ENCODE measurements at places on chromosomes 4 and X.

GRCh38 chr4:88897180-88897579 is 159.8 kb downstream of the FAM13A start:
- DNase-seq, result no peak

DNA sequence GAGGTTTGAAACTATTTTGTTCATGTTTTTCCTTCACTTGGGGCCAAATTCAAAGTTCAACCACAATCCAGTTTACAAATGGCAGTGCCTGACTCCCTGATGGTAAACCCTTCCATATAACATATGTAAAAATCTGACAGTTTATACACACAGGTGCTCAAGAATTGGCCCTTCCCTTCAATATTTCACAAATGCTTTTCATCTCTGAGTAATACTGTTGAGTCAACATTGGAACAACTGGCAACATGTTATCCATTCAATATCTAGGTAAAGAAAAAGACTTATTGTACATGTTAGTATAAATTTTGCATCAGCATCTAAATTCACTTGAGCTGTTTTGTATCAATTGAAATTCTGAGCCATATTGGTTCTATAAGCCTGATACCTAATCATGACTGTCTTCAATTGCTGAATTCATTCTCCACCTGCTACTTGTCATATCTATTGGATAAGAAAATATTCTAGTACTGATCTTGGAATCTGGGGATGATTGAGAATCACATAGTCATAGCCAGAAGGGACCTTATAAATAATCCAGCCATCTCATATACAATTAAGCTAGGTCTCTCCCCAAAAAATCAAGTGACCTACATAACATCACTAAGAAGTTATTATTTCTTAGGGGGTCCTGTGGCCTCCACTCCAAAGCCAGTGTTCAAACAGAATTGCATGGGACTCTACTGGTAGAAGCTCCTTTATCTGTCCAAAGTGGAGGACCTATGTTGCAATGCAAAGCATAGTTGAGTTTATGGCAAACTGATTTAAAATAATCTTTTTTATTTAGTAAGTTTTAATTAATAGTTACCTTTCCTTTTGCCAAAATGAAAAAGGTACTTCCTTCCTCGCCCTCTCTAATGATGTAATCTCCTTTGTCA is 61.9 kb downstream of the PRKG2 start:
- DNase-seq, result no peak

DNA sequence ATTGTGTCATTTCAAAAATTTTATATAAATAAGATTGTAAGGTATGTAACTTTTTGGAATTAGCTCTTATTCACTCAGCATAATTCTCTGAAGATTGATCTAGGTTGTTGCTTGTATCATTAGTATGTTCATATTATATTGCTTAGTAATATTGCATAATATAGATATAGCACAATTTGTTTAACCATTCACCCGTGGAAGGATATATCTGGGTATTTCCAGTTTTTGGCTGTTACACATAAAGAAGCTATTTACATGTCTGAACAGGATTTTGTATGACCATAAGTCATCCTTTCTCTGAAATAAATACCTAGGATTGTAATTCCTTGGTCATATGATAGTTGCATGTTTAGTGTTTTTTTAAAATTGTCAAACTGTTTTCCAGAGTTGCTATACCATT is 82.5 kb downstream of the CPEB2 start:
- no peak for DNase-seq

DNA sequence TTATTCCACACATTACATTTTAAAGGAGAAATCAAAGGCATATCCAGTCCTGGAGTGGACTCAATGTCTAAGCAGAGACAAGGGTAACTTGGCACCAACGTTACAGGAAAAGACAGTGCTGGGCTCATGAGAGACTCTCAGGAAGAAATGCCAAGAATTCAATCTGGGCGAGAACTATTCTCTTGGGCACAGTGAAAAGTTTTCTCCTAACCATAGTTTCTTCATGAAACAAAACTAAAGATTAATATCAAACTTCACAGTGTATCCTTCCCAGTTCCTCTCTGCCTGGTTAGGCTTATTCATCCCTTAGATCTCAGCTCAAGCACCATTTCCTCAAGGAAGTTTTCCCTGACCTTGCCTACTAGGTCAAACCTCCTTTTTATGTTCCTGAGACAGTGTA is 109.4 kb upstream of the TLL1 start:
- DNase-seq, result no peak

DNA sequence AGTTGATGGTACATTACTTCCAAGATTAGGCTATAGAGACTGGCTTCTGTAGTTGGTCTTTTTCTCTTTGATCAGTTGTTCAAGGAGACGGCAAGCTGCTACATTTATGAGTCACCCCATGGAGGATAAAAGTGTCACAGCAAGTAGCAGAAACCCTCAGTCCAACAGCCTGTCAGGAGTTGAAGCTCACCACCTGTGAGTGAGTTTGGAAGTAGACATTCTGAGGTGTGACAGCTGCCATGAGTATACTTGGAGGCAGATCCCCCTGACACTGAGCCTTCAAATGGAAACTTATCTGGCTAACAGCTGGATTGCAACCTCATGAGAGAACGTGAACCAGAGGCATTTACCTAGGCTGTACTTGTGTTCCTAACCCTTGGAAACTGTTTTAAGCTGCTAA is 68.0 kb downstream of the CCNG2 start:
- DNase-seq, result no peak

DNA sequence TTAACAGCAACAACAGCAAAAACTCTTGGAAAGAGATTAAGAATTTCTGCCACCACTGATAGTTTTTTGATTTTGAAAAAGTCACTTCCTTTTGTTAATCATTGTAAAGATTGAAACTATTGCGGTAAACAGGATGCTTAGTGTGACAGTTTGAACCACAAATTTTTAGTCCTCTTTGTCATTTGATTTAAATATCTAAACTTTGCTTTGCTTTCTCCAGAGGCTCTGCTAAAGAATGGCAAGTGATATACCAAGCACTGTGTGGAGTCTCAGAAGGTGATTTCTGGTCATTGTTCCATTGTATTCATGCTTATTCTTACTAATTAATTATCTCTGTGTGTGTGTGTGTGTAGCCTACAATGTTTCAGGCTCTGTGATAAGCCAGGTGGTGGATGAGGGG is 155.6 kb downstream of the BMPR1B start:
- DNase-seq, result no peak

DNA sequence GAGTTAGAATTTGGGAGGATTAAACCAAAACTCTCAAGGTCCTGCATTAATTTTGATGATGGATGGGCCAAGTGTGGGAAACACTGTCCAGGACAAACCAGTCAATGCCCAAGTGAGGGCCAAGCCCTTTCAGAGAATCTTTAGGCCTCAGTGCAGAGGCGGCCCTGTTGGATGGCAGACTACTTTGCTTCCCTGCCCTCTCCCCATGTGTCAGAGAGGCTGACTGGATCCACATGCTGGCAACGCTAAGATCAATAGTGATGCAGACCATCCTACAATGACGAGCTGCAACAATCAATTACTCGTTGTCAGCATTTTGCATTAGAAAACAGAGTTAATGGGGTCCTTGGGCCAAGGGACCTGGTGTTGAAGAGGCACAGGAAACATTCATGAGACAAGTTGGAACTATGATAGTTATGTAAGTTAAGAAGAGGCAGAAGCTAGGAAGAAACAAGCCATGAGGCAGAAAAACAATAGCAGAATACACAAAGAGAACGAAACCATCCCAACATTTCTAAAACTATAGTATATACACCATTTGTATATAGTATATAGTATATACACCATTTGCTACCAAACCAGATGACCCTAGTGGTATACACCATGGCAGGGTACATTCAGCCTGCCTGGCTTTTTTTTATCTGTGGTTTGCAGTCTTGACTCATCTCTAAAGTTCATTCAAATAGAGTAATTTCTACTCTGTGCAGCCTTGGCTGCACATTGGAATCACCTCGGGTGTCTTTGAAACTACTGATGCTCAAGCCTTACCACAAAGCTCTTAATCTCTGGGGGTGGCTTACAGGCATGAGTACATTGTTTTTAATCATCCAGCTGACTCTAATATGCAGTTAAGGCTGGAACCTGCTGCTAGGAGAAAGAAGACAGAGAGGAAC is 147.7 kb upstream of the GYPA start:
- DNase-seq, result no peak

DNA sequence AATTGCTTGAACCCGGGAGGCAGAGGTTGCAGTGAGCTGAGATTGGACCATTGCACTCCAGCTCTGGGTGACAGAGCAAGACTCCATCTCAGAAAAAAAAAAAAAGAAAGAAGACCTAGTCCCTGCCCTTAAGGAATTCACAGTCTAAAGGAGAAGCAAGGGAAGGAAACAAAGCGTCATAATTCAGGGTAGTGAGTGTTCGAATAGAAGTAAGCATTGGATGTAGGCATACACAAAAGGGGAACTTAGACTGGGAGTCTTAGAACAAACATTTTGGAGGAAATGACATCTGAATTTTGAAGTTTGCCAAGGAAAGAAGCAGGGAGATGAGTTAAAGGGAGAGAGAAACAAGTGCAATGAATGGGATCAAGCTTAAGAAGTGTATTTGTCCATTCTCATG is 32.4 kb downstream of the PPM1K start:
- DNase-seq, result no peak

DNA sequence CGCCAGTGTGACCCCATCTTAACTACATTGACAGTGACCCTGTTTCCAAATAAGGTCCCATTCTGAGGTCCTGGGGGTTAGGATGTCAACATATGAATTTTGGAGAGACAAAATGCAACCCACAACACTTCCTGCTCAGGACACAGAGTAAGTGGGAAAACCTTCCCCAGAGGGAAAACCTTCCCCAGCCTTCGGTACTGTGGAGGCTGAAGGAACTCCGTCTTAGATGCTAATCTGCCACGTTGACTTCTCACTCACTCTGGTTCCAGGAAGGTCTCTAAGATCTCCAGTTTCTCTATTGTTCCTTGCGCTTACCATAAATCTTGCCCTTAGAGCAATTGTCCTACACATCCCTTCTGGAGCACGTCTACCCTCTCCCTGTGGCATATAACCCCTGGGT is 29.7 kb upstream of the HMX1 start:
- no peak for DNase-seq

DNA sequence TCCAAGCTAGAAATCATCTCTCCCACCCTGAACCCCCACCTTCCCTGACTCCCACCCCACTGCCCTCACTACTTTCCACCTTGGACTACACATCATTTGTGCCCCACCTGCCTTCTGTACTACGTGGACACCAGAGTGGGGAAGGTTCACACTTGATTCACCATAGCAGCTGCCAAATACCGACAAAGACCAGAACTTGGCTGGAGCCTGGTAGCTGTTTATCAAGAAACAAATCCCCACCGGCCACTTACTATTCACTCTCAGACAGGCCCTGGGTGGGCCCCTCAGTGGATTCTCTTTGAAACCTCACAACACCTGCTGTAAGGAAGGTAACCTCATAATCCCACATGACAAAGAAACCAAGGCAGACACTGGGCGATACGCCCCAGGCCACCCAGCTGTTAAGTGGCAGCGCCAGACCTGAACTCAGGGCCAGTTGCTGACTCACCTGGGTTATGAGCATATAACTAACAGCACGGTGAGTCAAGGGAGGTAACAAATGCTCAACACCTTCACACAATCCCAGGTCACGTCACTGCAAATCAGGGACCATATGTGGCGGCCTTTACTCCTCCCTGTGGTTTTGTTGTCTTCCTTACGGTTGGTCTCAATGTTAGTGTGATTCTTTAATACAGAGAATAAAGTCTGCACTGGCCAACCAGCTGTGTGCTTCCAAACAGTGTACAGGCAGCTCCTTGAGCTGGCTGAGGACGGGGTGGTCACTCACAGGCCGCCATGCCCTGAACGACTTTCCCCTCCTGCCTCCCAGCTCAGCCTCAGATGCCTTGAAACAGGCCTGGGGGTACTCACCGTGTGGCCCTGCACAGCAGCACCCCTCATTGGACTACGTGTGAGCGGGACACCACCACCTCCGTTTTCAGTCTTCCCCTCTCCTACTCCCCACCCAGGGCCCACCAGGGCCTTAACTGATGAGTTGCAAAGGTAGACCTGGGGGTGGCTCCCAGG is 7.5 kb downstream of the WDR1 start:
- peak; percentile 20 for DNase-seq

DNA sequence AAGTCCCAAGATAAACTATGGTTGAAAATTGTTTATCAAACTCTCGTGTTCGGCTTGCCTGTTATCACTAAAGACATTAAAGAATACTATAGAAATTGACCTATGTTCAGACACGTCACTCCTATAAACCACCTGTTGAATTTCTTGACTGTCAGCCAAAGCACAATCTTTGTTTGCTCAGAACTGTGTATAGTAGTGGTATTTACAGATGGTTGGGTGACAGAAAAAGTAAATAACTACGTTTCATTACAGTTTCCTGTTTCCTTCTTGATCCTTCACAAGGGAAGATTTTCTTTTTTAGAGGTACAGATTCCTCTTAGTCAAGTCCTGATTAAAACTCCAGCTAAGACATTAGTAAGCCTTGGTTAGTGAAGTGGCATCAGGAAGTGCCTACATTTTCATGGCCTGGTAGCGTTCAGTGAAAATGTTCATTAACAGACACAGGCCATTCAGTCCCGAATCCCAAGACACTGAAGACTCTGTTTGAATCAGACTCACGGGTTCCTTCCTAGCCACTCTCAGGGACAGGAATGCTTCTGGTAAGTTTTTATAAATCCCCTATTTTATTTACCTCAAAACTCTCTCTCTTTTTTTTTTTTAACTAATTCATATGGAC is at the start of gene SMIM31:
TSS of gene SMIM31 (plus strand) at position 259 of the 616 bp plus-strand sequence. CDS start 16,313 bp downstream, outside the sequence.
- DNase-seq, result no peak

DNA sequence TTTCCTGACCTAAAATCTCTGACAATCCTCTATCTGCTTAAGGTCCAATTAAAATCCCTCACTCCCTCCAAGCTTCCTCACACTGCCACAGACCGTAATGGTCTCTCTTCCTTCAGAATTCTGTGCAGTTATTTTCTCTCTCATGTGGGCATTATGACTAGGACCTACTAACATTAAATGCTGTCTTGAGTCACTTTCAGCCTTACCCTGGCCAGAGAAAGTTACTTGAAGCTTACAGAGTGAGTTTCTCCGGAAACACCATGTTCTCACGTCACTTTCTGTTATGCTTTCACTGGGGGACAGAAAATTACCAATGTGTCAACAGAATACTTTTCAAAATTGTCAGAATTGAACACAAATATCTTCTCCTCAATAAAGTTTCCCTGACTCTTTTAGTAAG is 271.8 kb downstream of the INPP4B start:
- no peak for DNase-seq

GRCh38 chr4:6957994-6958393 is 48.4 kb downstream of the TBC1D14 start:
- DNase-seq, result no peak

- no peak for DNase-seq
Measured at GRCh38 chr4:67130411-67130810, 414.9 kb downstream of the CENPC start.

- no peak for DNase-seq
Measured at GRCh38 chrX:119529345-119530276, 35.6 kb downstream of the STEEP1 start.

- no peak for DNase-seq
Measured at GRCh38 chr4:75169427-75169826, 236.5 kb downstream of the PARM1 start.
